ENCODE measurements at places on chromosomes 2 and 18.

- peak; percentile 55 for DNase-seq
Measured at GRCh38 chr18:5238371-5238976, 41.4 kb upstream of the AKAIN1 start.

GRCh38 chr2:224983712-224984554, 58.3 kb downstream of the DOCK10 start:
- DNase-seq: no peak

DNA sequence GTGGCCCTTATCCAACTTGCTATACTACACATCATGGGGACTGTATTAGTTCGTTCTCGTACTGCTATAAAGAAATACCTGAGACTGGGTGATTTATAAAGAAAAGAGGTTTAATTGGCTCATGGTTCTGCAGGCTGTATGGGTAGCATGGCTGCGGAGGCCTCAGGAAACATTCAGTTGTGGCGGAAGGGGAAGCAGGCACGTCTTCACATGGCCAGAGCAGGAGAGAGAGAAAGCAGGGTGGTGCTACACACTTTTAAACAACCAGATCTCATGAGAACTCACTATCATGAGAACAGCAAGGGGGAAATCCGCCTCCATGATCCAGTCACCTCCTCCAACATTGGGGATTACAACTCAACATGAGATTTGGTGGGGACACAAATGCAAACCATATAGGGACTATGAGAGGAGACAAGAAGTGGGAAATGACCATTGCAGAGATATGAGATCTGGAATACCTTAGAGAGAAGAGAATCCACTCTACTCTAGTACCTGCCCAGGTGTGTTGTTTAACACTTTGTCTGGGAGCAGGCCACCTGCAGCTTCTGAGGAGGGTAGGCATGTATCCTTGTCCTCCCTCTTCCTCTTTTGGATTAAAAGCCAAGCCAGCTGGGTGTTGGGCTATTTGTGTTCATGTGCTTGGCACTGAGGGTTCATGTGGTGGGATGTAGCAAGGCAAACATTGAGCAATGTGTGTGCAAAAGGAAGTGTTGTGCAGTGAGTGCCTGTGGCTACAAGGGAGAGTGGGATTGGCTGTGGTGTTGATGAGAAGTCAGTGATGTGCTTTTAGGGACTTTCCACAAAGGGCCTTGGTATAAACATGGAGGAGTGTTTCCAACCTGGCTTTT, 22.8 kb downstream of the TTLL4 start:
- peak; percentile 28 for DNase-seq

DNA sequence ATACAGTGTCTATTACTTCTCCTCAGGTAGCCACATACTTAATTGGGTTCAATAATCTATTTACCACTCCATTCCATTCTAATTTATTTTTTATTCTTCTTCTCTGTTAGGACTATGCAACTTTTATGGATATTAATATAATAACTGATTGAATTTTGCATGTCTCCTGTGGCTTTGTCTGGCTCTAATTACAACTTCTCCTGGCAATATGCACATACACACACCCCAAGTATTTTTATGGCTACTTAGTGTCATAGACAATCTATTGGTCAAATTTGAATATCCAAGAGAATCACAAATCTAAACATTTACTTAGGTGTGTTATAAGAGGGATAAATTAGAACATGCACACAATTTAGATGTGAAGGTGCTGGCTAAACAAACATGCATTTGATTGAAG, 73.1 kb downstream of the BOD1L2 start:
- no peak for DNase-seq

DNA sequence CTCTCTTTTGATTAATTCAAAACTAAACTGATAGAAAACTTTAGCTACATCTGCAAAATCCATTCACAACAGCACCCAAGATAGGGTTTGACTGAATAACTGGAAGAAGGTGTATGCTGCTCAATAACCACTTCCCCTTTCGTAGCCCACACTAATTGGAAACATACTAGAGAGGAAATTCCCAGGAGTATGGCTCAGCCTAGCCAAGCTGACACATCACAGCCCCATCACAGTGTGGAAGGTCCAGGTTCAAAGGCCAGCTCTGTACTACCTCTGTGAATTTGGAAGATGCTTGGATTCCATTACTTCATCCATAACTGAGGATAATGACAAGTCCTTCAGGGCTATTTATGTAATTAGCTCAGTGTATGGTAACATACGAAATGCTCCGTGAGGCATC, 185.4 kb downstream of the FBXO15 start:
- no peak for DNase-seq

DNA sequence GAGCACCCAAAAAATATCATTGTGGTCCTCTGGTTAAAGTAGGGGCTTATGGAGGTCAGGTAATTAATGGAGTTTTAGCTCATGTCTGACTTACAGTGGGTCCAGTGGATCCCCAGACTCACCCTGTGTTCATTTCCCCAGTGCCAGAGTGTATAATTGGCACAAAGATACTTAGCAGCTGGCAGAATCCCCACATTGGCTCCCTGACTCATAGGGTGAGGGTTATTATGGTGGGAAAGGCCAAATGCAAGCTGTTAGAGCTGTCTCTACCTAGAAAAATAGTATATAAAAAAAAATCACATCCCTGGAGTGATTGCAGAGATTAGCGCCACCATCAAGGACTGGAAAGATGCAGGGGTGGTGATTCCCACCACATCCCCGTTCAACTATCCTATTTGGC, 1067.6 kb upstream of the ACVR2A start:
- DNase-seq: no peak

- no peak for DNase-seq
Measured at GRCh38 chr2:120775801-120776589, 40.3 kb downstream of the GLI2 start.

GRCh38 chr2:215919624-215920243, 93.6 kb downstream of the MREG start:
- no peak for DNase-seq

DNA sequence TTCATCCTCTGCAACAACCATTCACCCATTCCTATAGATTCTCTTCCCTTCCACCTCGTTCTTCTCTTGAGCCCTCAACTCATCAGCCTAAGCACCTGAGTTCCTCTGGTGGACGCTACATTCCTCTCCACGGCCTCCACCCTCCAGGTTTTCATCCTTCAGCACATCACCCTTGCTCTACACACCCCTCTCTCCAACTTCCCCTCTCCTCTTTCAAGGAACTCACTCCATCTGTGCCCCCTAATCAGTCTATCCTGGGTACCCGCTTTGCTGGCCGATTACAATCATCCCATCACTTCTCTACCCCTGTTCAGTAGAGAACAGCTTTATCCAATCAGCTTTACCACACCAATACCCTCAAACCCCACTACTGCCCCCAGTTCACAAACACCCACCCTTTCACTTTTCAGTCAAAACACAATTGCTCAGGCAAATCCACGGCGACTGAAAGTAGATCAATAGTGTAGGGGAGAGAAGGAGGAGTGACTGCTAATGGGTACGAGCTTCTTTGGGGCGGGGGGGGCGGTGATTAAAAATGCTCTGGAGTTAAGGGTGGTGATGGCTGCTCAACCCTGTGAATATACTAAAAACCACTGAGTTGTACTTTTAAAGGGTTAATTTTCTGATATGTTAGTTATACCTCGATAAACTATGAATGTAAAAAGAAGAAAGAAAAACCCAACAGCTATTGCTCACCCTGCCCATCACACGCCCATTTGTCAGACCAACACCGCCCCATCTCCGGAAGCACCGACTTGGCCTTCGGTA, 857 bp downstream of the DYM start:
- peak; percentile 53 for DNase-seq

DNA sequence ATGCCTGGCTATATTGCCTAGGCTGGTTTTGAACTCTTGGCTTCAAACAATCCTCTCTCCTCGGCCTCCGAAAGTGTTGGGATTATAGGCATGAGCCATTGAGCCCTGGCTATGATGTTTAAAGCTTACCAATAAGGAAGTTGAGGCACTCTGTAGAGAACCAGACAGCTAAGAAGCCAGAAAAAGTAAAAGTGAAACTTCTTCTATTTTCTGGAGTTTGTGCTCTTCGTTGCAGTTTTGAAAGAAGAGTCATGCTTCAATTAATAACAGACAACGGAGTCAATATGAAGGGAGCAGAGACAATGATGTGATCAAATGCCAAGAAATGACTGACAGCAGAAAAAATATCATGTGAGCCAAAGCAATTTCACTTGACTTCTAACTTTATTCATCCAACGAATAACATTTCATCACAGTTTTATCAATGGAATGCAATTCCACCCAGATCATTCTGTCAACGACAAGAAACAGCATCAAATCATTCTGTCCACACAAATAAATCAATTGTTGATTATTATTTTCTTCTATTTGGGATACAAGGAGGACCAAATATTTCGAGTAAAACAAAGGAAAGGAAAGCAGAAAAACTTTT, 175.5 kb upstream of the CELF4 start:
- DNase-seq: no peak
